ENCODE measurements at places on chromosomes 1 and 21.
A peak's percentile ranks its signal among the peaks of the same experiment; 100 is the strongest.

DNA sequence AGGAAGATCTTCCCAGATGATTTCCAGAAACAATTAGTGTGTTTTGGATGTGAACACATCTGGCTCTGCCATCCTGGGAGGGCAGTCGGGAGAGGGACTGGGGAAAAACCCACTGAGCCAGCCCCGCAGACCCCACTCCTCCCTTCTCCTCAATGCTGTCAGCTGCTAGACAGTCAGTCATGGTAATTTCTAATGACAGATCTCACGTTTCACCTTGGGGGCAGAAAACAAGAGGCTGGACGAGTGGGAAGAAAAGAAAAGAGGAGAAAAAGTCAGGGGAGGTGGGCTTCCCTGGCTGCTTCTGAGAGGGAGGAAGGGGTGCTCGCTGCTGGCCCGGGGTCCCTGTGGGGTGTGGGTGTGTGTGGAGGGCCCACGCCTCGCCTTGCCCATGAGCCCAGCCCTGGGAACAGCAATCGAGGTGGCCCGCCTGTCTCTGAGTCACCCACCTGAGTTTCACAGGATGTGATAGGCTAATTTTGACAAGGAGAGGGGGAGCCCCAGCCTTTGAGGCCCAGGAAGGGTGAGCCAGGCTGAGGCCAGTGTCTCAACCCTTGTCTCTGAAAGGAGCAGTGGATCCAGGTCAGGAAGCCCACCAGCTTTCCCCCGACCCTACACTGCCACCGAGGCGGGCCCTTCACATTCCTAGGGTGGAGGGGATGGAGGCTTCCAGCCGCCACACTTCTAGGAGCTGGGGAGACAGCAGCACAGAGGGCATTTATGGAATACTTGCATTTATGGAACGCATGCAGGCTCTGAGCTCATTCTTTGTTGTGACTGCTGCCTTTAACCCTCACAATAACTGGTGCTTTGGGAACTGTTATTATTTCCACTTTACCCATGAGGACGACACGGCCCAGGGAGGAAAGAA lies 49.1 kb upstream of the IFNLR1 start:
- peak; percentile 43 for DNase-seq

- no peak for DNase-seq
These were observed 628.1 kb downstream of the PLPP3 start for GRCh38 chr1:55951291-55951690.

- DNase-seq = no peak
These were observed 547.3 kb upstream of the PLXNA2 start for GRCh38 chr1:208791456-208791855.

GRCh38 chr1:104195395-104195794 lies 445.7 kb downstream of the AMY1C start:
- DNase-seq = no peak

- no peak for DNase-seq
These were observed 37.1 kb upstream of the CSF1 start for GRCh38 chr1:109873278-109874175.

GRCh38 chr1:174337000-174337681 lies 110.6 kb upstream of the GPR52 start:
- no peak for DNase-seq

- DNase-seq = no peak
These were observed 8.8 kb upstream of the COG2 start for GRCh38 chr1:230633469-230633868.

GRCh38 chr1:173779936-173780335 lies 44.5 kb upstream of the DARS2 start:
- DNase-seq = no peak

DNA sequence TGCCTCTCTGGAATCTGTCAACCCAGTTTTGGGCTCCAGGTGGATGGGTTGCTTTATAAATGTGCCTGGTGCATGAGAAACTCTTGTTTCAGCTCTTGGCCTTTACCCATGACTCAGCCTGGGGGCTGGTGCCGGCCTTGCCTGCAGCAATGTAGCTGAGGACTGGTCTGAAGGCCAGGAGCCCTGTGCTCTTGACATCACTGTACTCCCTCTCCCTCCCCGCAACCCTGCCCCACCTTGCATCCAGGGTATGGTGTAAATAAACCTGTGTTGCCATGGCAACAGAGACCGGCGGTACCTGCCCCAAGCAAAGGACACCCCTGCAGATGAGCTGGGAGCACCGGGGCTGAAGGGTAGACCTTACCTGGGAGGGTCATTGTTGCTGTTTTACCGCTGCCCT lies 13.3 kb downstream of the FAM151A start:
- DNase-seq = no peak

- no peak for DNase-seq
These were observed 3.9 kb upstream of the P3R3URF start for GRCh38 chr1:46180082-46180616.

DNA sequence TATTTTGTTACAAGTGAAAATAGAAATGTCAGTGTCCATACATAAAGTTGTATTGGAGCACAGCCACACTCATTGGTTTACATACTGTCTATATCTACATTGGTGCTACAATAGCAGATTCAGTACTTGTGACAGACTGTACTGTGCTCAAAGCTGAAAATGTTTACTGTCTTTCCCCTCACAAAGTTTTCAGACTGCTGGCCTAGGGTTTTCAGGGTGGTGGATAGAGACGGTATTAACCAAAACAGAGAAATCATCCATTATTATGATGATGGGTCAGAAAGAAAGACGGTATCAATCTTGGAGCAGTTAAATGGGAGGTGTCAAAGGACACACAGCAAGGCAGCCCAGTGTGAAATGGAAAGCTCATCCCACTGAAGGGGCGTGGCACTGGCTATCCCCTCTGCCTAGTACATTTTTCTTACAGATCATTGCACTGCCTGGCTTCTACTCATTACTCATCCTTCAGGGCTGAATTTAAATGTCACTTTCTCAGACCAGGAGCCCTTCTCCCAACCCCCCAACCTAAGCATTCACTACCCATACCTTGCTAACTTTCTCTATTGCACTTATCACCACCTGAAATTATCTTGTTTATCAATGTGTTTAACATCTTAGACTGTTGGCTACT lies 10.2 kb downstream of the JAK1 start:
- DNase-seq = no peak

DNA sequence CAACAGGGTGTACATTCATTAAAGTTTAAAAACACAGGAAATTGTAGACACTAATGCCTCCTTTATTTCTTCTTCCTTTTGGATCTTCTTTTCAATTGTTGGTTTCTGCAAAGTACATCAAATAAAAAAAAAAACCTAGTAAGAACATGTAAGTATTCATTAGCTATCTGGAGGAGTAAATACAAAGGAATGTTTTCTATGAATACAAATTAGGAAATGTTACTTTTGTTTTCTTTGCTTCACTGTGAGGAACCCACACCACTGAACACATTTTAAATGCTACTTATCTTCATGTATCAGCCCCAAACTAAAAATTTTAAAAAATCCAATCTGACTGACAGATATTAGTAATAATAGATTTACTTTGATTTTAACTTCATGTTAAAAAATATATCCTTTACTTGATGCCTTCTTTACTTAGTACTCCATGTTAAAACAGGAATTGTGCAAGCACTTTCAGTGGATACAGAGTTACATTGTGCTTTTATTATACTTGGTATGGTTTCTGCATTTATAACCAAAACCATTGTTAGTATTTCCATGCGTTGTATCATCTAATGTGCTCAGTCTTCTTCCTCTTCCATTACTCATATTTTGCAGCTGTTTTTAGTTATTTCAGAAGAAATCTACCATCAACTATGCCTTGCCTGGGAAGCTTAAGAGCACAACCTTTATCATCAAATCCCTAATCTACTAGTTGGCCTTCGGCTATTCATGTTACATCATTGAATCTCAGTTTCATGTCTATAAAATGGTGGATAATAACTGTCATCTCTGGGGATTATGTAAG lies 236.9 kb upstream of the DPYD start:
- DNase-seq = no peak

DNA sequence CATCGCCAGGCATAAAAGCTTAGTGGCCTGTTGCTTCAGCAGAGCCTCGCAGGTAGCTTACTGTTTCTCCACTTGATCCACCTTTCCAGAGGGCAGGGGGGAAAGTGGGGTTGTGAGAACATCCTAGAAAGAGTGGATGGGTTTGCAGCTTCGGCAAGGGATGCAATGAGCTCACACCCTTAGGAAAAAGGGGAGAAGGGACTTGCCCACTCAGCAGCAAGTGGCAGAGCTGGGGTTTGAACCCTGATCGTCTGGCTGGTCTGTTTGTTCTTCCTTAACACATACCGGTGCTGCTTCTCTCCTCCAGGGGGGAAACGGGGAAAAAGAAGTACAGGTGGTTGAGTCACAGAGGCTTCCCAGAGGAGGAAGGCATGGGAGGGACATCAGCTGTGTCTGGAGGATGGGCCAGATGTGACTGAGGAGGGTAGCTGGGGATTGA lies 1.0 kb downstream of the TMEM201 start:
- no peak for DNase-seq

- DNase-seq = no peak
These were observed 31.7 kb downstream of the DSTYK start for GRCh38 chr1:205179842-205180241.

GRCh38 chr1:9075022-9075421 lies 5.6 kb upstream of the SLC2A5 start:
- DNase-seq = no peak

- no peak for DNase-seq
These were observed 91.7 kb downstream of the UBE2U start for GRCh38 chr1:64295136-64295535.

All from GM12891 (cell line).